ENCODE measurements at places on chromosomes 5 and 9. TPM values are rescaled to one million over a fixed set of nuclear protein-coding genes. Genes with fewer than 3 reads are reported as not detected.

The COL5A1 gene
- total RNA-seq: 129 TPM

The FGD3 gene
- 1.3 TPM for total RNA-seq

DNA sequence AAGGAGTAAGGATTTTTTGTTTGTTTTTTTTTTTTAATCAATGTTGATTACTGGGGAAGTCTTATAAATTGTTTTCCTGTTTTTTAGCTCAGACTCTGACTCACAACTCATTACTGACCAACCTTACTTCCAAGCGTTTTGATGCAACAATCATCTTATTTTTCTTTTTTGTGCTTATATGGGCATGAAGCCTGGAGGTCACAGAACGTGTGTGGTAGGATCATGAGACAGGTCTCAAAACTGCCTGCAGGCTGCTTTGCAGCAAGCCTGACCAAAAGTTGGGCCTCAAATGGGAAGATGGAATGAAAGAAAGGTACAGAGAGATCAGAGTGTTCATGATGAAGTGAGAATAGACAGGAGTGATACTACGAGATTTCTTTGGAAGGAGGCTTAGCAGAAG, 38.5 kb downstream of the SNCAIP start:
- DNase-seq: peak; percentile 62

DNA sequence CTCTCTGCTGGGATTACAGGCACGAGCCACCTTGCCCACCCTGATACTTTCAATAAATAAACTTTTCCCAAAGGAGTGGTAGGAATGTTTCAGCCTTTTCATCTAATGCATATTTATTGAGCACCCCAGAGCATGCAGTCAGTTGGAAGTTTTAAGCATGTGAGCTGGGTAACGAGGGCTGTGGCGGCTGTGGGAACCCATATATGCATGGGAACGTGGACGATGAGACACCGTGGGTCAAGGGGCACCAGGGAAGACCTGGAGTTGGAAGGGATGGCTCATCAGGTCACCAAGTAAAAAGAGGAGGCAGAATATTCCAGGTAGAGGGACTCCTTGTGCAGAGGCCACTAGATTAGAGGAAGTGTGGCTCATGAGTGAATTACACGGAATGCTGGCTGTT, 64.7 kb downstream of the ANKRD33B start:
- DNase-seq: no peak

All from cardiac muscle cell (in vitro differentiated cells and primary cell).